ENCODE measurements at places on chromosomes 13 and 19.

DNA sequence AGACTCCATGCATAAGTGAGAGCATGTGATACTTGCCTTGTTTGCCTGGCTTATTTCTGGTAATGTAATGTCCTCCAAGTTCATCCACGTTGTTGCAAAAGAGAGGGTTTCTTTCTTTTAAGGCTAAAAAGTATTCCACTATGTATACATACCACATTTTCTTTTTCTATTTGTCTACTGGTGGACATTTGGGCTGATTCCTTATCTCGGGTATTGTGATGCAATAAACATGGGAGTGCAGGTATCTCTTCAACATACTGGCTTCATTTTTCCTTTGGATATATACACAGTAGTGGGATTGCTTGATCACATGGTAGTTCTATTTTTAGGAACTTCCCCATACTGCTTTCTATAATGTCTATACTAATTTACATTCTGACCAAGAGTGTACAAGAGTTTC is 49.6 kb upstream of the EBPL start:
- DNase-seq = no peak

DNA sequence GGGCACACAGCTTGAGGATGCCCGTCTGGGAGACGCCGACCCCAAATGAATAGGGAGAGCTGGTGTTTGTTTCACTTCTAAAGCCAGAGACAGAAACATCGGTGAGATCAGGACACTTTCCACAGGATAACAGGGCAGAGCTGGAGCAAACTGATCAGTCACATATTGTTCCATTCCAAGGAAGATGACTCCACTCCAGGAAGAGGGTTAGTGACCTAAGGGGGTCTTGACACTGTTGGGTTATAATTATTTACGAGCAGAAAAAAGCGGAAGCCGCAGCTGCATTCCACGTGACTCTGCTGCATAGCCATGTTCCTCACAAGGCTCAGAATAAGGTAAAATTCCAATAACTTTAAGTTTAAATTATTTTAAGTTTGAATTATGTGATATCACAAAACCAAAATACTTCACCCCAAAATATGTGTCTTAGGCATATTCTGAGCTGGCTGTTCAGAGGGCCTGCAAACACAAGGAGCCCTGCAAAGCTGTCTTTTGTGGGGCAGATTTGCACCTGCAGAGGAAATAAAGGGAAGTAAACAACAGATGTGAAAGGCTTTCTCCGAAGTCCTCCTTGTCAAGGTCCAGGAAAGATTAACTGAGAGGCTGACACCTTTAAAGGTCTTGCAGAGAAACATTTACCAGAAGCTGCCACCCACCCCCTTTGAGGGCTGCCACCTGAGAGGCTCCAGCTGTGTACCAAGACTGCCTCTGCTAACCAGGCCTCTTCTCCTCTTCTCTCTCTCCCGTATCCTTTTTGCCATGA is 819.2 kb downstream of the UQCRFS1 start:
- DNase-seq = no peak

GRCh38 chr13:103133556-103133955 is 67.3 kb upstream of the SLC10A2 start:
- DNase-seq = no peak

DNA sequence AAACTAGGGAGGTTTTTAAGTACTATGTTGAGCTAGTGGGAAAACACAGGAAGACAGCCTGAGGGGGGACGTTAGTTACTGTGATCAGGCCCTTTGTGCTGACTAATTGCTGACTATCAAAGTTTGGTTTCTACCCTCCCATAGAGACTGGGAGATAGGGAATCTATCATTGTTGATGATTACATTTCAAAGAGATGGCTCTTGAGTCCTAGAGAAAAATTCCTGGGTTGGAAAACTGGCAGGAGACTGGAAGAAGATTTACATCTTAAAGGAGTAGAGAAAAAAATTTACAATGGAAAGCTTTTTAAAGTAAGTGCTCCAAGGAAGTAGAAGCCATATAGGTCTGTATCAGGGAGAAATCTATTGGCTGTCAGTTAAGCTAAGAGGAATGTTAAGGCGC is 522.0 kb upstream of the KLHL1 start:
- DNase-seq = no peak

DNA sequence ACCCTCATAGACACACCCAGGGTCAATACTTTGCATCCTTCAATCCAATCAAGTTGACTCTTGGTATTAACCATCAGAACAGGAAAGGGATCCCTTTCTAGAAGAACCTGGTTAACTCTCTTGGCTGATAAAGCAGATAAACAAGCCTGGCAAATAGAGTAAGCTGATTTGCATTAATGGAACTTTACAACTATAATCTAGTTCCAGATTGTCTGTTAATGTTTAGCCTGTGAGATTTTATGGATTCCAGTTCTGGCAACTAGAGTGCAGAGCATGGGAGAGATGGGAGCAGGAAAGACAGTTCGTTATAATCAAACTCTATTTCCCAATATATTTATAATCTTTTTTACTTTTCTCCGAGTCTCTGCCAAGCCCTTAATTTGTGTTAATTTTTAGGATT is 272.6 kb upstream of the KLHL1 start:
- DNase-seq = no peak

DNA sequence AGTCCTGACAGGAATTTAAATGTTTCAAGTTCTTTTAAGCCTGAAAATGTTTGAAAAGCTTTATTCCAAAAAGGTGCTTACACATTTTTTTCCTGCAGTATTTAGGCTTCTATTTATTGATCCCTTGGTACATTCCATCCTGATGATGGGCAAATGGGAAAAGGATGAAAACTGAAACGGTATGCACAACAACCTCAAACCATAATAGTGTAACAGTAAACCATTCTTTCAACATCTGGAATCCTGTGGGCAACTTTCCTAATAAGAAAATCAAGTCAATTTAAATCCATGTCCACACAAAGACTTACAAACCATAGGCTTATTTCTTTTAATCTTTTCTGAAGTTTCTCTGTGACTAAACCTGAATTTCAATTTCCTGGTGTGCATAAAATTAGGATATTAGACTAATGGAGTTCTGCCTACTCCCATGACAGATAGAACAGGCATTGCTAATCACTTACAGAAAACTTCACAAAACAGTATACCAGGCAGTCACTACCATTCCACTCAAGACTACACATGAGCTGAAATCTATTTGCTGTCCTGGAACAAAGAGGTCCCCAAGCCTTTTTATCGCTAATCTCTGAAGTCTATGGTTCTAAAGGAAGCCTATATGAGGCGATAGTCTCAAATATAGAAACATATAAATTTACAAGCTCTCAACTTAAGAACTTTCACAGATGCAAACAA is 103.3 kb downstream of the DLEU7 start:
- DNase-seq = no peak

DNA sequence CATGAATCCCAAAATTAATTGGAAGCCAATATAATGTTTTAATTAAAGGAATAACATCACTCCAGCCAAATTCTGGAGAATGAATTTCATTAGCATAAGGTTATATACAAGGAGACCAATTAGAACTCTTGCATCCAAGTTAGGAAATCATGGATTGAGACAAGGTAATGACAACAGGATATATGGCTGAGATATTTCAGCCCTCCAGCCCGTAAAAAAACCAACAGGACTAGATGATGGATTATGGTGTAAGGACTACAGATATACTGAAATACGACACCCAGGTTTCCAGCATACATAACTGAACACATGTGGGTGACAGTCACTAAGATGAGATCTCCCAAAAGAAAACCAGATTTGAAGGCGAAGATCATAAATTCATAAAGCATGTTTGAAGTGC is 56.5 kb downstream of the TSC22D1 start:
- no peak for DNase-seq

GRCh38 chr13:76871432-76871831 is 14.8 kb downstream of the KCTD12 start:
- no peak for DNase-seq

All from central memory CD8-positive, alpha-beta T cell (primary cell).